ENCODE measurements at places on chromosomes 6 and 20.

DNA sequence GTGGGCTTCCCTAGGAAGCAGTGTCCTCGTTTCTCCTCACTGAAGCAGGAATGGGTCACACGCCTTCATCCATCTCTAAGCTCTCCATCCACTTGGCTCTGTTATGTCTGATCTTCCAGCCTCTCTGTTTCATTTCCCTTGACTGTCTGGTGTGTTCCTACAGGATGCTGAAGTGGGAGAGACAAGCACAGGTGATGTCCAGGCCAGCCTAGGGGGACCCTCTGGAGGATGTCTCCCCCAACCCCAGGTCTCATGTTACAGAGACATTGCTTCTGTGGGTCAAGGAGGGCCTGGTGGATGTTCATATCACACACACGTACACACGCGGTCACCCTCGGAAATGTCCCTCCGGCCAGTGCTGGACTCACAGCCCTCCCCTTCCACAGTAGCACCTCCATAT is 229.9 kb downstream of the CDC5L start:
- H3K27ac ChIP-seq: no peak overlapping the region
- H3K4me1 ChIP-seq: no peaks in the 10 kb centered on the region
- no peak for DNase-seq
- no peaks in the 10 kb centered on the region for H3K36me3 ChIP-seq

- no peaks in the 10 kb centered on the region for H3K36me3 ChIP-seq
- H3K27ac ChIP-seq: no peak overlapping the region
- DNase-seq: peak; percentile 87
- peaks cover 10% of the 10 kb centered on the region for H3K4me1 ChIP-seq
- H3K4me3 ChIP-seq: no peak overlapping the region
- H3K27me3 ChIP-seq: no peaks in the 10 kb centered on the region
Observed at GRCh38 chr6:4270776-4271175, 135.4 kb upstream of the ECI2 start.

DNA sequence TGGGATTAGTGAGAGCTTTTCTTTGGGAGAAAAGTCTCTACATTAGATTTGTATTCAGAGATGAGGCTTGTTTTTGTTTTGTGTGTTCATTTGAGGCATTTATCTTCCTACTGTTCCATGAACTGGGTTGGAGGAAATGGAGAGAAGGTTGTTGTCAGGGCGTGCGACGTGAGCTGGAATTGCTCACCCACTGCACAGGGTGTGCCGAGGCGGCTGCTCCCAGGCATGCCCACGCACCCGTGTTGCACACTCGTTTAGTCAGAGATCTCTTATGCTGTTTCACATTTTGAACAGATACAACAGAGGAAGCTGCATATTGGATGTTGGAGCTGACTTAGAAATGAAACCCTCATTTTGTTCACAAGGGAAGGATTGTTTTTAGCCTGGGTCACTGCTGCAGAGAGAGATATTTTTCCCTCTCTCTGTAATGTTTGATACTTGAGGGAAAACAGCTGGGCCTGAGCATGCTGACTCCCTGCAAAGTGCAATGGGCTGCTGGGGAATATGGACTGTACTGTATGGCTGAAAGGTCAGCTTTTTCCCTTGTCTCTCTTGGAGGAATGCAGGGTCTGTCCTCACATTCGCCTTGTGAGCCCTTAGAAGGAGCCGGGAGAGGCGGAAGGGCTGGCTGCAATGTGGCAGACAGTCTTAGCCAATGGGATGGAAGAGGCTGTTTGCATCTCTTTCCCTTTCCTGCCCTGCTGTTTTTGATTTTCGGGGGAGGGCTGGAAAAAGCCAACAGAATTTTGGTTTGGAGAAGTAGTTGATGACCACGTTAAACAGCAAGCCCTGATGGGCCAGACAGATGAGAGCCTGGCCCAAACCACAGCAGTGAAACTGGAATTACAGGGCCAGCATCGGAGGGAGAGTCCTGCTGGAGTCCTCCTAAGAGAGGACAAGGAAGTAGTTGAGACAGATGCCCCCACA is 170.8 kb downstream of the SASH1 start:
- H3K36me3 ChIP-seq: no peaks in the 10 kb centered on the region
- no peaks in the 10 kb centered on the region for H3K27me3 ChIP-seq
- H3K4me1 ChIP-seq: no peaks in the 10 kb centered on the region
- no peak overlapping the region for H3K4me3 ChIP-seq
- DNase-seq: no peak

DNA sequence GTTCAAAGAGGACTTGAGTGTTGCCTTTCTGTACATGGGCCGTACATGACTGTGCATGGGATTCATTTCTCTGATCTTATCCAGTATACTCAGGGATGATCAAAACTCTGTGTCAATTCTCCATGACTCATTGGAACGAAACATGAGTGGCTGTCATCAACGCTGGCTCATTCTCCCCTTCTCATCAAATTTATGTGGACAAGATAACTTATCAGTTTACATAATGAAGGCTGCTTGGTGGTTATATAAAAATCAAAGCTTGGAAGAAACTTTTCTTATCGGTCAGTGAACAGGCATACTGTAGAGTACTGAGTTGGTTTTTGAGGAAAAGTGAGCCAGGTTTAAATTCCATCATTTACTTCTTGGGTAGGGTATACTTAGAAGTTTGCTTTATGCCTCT is 24.9 kb downstream of the CRISP1 start:
- H3K4me1 ChIP-seq: no peaks in the 10 kb centered on the region
- H3K36me3 ChIP-seq: no peaks in the 10 kb centered on the region
- no peak overlapping the region for H3K4me3 ChIP-seq
- no peak overlapping the region for H3K27ac ChIP-seq

DNA sequence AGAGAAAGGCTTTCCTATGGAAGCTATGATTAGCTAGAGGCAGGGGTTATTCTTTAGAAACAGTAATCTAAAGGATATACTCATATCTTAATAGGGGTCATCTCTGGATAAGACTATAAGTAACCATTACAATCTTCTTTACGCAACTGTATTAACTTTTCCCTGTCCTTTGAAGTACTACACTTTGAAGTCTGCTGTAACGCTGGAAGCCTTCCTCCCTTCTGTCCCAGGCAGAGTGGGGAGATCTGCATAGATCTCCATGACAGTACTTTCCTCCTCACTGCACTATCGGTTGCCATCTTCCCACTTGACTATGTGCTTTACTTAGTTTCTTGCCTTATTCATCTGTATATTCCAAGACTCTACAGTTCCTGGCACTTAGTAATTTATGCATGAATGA is 20.1 kb downstream of the SLC35B3 start:
- no peaks in the 10 kb centered on the region for H3K27me3 ChIP-seq
- no peak for DNase-seq
- no peak overlapping the region for H3K4me3 ChIP-seq
- no peaks in the 10 kb centered on the region for H3K4me1 ChIP-seq

DNA sequence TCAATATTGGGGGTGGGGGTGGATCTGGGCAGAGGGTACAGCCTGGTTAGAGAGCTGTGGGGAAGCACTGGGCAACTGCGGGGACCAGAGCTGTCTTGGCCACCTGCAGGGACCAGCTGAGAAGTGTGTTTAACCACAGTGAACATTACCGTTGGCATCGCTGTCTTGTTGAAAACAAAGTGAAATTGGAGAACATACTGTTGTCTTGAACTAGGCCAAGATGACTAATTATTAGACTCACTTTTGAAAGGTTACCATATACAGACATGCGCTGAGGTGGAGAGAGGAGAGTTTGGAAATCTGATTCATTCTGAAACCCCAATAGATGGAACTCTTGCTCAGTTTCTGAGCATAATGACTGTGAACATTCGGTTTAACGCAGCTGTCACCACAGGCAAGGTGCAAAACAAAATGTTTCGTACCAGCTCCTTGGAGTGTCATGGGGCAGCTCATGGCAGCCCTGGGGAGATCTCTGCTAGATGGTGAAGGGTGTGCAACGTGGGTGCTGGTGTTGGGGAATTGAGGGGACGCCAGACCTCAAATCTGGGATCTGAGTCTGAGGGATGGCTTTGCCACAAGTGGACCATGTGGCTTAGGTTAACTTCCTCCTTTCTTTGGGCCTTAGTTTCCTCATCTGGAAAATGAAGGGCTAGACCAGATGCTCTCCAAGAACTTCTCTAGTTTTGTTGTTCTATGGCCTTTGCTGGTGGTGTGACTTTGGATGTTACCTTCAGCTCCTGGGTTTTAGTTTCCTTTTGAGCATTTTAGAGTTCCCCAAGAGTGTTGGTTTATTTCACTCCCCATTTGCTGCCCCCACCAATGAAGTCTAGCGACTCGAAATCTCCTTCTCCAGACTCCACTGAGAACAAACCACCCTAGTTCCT is 24.6 kb upstream of the GTSF1L start:
- no peak overlapping the region for H3K4me3 ChIP-seq
- H3K27me3 ChIP-seq: no peaks in the 10 kb centered on the region
- peak overlapping the region; percentile 48 for H3K27ac ChIP-seq
- H3K4me1 ChIP-seq: peaks cover 32% of the 10 kb centered on the region
- no peaks in the 10 kb centered on the region for H3K36me3 ChIP-seq

- no peak overlapping the region for H3K27ac ChIP-seq
- H3K4me3 ChIP-seq: no peak overlapping the region
- no peak for DNase-seq
- H3K4me1 ChIP-seq: no peaks in the 10 kb centered on the region
- H3K27me3 ChIP-seq: peaks cover 10% of the 10 kb centered on the region
Observed at GRCh38 chr6:71103130-71103529, 146.3 kb upstream of the B3GAT2 start.

- H3K27ac ChIP-seq: peak overlapping the region; percentile 46
- peaks cover 4% of the 10 kb centered on the region for H3K36me3 ChIP-seq
- DNase-seq: peak; percentile 92
- peak overlapping the region; percentile 80 for H3K4me3 ChIP-seq
- H3K27me3 ChIP-seq: no peaks in the 10 kb centered on the region
- H3K4me1 ChIP-seq: peaks cover 28% of the 10 kb centered on the region
Observed at GRCh38 chr20:63978319-63979228, 868 bp downstream of the SAMD10 start.

DNA sequence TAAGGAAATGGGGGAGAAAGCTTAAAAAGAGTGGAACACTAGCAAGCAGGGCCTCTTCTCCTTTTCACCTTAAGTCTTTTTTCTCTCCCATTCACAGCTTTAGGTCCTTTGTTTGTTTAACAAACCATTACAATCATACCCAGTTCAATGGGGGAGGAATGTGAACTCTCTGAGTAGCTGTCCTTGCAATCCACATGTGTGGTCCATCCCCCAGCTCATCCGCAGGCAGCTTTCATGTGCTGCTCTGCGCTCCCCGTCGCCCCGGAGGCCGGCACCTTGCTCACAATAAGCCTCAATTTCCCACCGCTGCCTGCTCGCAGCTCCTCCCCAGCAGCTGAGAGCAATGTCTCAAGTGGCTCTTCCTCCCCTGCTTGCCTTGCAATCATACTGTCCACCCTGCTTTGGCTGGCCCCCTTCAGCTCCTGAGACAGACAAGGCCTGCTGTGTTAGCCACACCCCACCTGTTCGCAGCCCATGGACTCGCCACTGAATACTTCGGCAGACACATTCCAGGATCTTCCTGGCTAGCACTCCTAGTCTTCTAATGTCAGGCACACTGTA is 49.1 kb downstream of the PLAGL1 start:
- H3K4me1 ChIP-seq: no peaks in the 10 kb centered on the region
- H3K4me3 ChIP-seq: no peak overlapping the region
- no peaks in the 10 kb centered on the region for H3K36me3 ChIP-seq
- no peak for DNase-seq
- no peaks in the 10 kb centered on the region for H3K27me3 ChIP-seq
- no peak overlapping the region for H3K27ac ChIP-seq

Measured in PC-3 (cell line).